ENCODE measurements at places on chromosomes 13 and 19.

DNA sequence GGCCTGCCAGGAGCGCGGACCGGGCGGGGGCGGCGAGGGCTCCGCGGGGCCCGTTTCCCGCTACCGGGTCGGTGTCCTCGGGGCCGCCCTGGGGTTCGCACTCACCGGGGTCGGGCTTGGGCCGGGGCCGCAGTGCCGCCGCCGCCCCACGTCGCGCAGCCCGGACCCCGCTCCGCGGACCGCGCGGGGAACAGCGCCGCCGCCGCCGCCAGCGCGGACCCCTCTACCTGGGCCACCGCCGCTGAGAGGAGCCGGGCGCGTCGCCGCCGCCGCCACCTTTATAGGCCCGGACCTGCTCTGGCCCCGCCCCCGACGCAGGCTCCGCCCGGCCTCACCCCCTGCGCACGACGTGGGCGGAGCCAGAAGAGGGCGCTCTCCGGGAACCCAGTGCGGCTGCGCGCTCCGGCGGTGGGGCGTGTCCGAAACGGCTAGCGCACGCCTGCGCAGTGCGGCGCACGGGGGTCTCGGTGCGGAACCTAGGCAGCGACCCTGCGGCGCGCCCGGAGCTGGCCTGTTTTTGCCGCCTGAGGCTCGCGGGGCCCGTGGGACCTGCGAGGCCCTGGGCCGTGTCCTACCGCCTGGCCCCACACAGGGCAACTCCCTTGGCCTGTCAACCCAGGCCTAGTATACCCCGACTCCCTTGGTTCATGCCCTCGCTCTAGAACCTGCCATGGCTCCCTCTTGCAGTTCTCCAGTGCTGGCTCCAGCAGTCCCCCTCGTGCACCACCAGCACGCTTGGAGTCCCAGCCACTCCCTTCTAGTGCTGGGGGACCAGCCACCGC, at the start of gene MKNK2:
Gene MKNK2 (minus strand): TSS at position 254 of the 782 bp plus-strand sequence. CDS start 393 bp downstream, outside the sequence.
- peak; percentile 96 for DNase-seq

DNA sequence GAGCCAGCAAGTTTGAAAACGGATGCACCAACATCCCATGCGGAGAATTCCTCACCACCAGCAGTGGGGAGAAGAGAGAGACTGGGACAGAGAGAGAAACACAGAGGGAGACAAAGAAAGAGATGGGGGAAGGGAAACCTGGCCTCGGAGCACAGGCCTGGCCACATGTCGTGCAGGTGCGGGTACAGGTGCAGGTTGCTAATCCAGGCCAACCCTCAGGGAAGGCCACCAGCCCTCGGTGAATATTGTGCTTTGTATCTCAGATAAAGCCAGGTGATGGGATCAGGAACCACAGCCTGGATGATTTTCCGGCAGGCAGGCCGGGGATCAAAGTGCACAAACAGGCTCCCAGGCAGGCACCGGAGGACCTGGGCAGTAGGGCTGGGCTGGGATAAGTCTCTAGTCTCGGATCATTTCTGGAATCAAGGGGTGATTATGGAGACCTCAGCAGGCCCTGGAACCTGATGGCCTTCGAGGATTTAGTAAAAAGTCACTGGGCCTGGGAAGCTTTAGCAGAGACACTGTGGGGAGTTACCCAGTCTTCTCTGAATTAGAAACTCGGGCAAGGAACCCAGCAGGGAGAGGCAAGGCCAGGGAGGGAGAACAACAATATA, 3.7 kb downstream of the GAS6 start:
- DNase-seq = no peak

DNA sequence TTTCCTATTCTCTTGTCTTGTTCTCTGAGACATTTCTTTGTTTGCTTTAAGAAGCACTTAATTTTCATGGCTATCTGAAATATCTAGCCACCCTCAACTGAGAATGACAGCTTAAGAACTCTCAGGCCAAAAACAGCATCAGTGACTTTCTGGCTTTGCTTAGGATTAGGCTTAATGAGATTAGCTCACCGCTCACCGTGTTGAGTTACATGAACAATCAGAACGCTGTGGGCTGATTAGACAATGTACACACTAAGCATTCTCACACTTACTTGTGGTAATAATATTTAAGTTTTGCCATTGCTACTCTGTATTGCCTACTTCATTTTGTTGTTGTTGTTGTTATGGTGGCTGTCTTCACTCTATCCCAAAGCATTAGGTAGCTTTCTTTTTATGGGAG, 1283.6 kb downstream of the UQCRFS1 start:
- DNase-seq = no peak

DNA sequence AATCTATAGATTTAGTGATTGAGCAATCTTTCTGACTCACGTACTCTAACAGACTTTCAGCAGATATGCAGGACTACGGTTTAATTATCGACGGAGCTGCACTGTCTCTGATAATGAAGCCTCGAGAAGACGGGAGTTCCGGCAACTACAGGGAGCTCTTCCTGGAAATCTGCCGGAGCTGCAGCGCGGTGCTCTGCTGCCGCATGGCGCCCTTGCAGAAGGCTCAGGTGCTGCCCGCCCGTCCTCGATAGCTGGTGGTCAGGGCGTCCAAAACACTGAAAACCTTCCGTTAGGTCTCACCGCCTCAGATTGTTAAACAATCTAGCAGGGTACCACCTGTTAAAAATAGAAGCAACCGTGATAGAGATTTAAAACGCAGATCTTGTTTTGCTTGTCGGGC, 113.2 kb upstream of the MCF2L start:
- no peak for DNase-seq

DNA sequence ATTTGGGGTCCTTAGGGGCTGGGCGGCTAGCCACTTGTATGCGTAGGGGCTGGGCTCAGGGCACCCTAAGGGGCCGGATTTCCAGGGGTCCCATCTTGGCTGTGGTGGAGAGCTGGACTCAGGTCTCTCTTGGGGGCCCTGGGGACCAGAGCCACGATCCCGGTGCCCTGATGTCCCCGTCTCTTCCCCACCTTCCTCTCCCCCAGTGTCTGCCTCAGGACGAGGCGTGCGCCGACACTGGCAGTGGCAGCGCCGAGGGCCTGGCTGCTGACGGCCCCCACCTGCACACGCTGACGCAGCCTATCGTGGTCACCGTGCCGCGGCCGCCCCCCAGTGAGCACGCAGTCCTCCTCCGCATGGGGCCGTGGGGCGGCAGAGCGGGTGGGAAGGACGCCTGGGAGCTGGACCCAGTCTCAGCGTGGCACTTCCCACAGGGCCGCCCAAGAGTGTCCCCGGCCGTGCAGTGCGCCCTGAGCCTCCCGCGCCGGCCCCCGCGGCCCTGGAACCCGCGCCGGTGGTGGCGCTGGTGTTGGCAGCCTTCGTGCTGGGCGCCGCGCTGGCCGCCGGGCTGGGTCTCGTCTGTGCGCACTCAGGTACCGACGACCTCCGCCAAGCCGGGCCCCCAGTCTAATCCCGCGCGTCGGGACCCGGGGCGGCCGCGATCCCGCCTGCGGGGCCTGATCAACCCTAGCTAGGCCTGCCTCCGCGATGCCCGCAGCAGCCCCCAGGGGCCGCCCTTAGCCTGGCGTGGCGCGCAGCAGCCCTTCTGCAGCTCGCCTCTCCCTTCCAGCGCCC, 2.7 kb upstream of the SNAPC2 start:
- DNase-seq = peak; percentile 88

GRCh38 chr13:71320452-71320851, 546.6 kb downstream of the DACH1 start:
- DNase-seq = peak; percentile 0

- DNase-seq = no peak
Observed at GRCh38 chr13:64662887-64663593, 2567.1 kb downstream of the PCDH9 start.

GRCh38 chr13:33401238-33401637, 115.7 kb upstream of the STARD13 start:
- DNase-seq = no peak

GRCh38 chr19:4291184-4291732, 10.9 kb downstream of the TMIGD2 start:
- no peak for DNase-seq

DNA sequence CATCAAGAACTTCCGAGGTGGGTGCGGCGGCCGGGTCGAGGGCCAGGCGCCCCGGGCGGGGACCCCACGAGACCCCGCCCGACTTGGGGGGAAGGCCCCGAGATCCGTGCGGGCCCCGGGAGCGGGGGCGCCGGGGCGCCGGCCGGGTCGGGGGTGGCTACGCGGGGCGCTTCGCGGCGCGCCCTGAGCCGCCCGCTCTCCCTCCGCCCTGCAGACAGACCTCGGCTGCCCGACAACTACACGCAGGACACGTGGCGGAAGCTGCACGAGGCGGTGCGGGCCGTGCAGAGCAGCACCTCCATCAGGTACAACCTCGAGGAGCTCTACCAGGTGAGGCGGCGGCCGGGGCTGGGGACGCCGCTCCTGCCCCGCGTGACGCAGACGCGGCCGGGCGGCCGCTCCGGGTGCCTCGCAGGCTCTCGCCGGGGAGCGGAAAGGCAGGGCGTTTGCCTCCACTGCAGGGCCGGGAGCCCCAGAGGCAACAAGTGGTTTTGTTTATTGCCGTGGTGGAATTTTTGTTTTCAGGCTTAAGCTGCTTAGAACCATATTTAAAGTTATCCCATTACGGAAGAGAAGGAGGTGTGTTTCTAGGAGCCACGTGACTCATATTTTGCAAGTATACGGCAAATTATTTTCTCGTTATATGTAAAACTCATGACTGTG, 477 bp downstream of the CUL4A start:
- peak; percentile 83 for DNase-seq

DNA sequence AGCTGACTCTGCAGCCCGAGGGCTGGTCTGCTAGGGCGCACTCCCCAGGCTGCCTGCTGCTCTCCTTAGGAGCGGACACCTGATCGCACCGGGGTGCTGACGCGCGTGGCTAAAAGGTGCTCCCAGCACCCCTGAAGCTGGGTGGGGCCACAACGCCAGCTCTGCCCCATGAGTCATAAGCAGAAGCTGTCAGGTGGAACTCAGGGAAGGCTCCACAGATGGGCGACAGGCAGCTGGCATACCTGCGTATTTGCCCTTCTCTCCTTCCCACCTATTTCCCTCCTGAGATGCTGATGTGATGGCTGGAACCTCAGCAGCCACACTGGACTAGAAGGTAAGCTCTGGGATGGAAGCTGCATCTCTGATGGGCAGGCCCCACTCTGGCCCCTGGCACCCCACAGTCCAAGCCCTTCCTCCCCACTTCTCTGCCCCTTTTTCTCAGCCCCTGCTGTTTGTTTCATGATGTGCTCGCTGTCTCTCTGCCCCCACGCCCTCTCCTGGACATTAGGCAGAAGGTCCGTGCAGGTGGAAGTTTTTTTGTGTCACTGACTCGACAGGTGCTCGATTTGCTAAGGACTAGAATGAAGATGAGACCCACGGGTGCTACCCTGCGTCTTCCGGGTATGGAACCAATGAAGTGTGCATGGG, 30.3 kb upstream of the CACTIN start:
- no peak for DNase-seq

- DNase-seq = no peak
Observed at GRCh38 chr13:101714195-101714594, 261.7 kb downstream of the ITGBL1 start.

DNA sequence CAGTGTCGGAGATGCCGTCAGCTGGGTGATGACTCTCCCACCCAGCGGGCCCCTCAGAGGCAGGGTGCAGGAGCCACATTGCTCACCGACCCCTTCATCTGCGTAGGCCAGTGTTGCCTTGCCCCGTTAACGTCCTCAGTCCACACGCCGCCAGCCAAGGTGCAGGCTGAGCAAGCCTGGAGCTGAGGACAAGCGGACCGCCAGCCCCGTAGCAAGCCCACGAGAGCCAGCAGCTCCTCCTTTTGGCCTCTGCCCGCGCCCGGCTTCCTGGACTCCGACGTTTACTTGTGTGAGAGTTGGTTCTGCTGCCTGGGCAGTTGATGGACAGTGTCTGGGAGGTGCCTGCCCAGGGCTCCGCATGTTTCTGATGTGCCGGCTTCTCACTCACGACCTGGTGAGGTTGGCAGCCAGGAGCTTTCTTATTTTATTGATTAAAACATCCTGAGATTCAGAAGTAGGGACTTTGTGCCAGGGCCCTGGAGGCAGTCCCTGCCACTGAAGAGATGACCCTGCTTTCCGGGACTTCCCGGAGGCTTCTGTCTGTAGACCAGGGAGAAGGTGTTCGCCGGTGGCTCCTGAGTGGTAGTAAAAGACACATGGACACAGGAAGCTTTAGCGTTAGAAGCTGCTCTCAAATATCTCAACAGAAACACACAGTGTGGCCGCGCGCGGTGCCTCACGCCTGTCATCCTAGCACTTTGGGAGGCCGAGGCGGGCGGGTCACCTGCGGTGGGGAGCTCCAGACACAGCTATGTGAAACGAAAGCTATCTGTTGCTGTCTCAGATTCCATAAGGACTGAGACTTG, 5.8 kb downstream of the DAZAP1 start:
- DNase-seq = no peak

DNA sequence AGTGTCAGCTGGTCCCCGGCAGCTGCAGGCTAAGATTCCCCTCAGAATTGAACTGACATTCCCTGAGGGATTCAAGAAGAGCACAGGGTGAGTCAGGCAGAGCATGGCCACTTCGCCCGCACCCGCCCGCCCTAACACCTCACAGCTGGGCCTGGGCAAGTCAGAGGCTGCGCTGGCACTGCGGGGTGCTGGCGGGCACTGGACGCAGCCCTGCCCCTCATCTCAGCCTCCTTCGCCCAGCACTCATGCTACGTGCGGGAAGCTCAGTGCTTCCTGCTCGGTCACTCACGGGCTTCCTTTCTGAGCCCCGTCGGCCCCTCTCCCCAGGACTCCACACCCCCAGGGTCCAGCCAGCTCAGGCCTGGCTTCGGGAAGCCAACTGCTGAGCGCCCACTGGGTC, 56.9 kb downstream of the MLLT1 start:
- DNase-seq = peak; percentile 20

Measured in GM23248 (cell line).